ENCODE measurements at places on chromosomes 1 and 21.

GRCh38 chr1:248906753-248907661 lies 972 bp downstream of the PGBD2 start:
- no peak for DNase-seq

DNA sequence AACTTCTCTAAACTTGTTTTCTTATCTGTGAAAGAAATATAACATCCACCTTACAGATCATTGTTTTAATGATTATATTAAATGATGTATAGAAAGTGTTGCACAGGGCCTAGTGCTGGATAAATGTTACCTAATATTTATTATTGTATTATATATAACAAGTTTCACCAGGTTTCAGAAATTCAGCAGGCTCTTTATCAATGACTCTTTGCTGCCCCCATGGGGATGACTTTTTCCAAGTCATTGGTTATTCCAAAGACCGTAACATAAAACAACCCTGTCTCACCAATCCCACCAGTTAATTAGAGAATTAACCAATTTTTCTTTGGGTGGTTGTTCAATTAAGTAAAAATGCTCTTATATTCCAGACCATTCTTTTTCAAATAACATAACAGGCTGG lies 7.3 kb upstream of the DEDD start:
- DNase-seq: no peak

- DNase-seq: no peak
These were observed 53.2 kb downstream of the PTPRU start for GRCh38 chr1:29289493-29289892.

- DNase-seq: no peak
These were observed 61.8 kb downstream of the HIVEP3 start for GRCh38 chr1:41856944-41857285.

DNA sequence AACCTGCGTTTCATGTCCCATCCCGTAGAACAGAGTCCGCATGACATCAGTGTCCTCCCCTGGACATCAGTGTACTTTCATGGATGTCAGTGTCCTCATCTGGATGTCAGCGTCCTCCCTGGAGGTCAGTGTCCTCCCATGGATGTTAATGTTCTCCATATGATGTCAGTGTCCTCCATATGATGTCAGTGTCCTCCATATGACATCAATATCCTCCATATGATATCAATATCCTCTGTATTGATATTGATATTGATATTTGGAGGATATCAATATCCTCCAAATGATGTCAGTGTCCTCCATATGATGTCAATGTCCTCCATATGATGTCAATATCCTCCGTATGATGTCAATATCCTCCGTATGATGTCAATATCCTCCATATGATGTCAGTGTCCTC lies 284.9 kb downstream of the AJAP1 start:
- no peak for DNase-seq

Measured in stimulated activated CD4-positive, alpha-beta T cell treated with anti-CD3 and anti-CD28 coated beads, Interleukin-4, amount 100 ng/mL, for 1 hour (primary cell).